ENCODE measurements at places on chromosomes 3 and 15.

- no peak for DNase-seq
These were observed 339.6 kb downstream of the EPHB1 start for GRCh38 chr3:135134684-135135075.

DNA sequence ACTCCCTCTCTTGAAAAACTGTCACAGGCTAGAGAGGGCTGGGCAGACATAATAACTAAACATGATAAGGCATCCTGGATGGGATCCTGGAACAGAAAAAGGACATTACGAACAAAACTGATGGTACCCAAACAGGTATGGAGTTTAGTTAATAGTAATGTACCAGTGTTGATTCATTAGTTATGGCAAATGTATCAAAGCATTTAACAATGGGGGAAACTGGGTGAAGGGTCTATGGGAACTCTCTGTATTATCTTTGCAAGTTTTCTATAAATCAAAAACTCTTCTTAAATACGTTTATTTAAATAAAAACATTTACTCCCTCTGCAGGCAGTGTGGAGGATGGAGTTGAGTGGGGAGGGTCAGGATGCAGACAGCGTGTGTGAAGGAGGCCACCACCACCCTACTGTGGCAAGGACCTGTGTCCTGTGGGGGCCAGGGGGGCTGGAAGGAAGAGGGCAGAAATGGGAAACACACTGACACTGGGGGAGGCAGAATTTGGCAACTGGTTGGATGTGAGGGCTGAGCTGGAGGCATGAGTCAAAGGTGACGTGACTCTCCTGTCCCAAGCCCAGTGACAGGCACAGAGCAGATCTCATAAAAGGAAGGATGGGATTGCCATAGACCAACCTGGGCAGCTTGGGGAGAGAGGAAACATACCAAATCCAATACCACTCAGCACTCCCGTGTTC, 59.6 kb upstream of the ITGA11 start:
- DNase-seq = no peak

DNA sequence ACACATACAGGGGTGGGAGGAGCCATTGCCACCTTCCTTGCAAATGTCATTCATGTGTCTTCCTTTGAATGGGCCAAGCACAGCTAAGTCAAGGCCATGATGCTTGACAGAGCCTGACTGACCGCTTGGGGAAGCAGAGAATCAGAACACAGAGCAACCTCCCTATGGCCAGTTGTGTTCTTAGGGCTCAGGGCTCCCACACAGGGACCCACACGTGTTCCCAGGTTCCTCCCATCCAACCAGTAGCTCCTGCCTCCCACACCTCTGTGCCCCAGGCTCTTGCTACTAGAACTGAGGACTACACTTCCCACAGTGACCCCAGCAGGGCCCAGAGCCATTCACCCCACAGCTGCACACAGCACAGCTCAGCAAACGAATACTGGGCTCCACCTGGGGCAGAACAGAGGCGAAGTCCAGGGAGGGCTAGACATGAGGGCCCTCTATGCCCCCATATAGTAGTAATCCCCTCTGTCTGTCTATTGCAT, 42.9 kb downstream of the KLF15 start:
- DNase-seq = no peak

DNA sequence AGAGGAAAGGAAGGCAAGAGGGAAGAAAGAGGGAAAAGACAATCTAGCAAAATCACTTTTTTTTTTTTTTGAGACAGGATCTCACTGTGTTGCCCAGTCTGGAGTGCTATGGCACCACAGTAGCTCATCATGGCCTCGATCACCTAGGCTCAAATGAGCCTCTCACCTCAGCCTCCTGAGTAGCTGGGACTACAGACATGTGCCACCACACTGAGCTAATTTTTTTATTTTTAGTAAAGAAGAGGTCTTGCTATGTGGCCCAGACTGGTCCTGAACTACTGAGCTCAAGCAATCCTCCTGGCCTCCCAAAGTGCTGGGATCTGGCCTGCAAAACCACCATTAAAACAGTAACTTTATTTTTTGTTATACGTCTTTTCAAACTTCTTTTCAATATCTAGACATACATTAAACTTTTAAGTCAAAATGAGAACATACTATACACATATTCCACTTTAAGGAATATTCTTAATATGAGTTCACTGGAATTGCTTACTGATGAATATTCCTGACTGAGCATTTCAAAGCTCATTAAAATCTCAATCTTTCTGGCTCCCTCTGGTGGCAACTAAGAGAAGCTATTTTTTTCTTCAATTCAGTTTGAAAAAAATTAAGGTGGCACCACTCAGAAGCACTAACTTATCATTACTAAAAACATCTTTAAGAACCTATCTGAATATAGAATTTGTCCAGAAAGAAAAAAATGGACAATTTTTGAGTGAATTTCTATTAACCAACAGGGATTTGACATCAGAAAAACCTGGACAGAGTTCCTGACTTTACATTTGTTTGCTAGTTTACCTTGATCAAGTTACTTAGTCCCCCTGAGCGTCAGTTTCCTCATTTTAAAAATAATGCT, 40.9 kb downstream of the UACA start:
- no peak for DNase-seq

GRCh38 chr3:21901484-21901883, 150.5 kb upstream of the ZNF385D start:
- DNase-seq = no peak

- no peak for DNase-seq
These were observed 168.8 kb upstream of the ST8SIA2 start for GRCh38 chr15:92224843-92225242.

DNA sequence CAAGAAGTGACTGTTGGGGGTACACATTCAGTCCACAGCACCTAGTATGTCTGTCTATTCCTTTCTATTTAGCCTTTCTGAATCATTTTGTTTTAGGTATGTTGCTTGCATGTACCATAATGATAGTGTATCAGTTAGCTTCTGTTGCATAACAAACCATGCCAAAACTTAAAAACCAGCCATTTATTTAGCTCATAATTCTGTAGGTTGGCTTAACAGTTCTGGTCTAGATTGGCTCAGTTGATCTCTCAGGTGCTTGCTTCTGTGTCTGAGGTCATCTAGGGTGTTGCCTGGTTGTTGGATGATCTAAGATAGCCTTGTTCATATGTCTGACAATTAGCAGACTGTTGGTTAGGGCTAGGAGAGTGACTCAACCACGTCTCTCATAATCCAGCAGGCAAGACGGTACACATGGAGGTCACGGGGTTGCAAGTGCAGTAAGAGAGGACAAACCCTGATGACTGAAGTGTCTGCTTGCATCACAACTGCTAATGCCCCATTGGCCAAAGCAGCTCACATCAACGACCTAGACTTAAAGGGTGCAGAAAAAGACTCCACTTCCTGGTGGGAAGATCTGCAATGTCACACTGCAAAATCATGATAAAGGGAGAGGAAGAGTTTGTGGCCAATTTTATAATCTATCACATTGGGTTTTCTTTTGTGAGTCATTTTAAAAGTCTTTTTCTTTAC, 6.8 kb upstream of the PDCD6IP start:
- no peak for DNase-seq

GRCh38 chr3:155079746-155080487, at the start of gene MME:
TSS of gene MME (plus strand) at chr3:155080319. CDS start at chr3:155084168, 3,849 bp downstream.
- DNase-seq = no peak

DNA sequence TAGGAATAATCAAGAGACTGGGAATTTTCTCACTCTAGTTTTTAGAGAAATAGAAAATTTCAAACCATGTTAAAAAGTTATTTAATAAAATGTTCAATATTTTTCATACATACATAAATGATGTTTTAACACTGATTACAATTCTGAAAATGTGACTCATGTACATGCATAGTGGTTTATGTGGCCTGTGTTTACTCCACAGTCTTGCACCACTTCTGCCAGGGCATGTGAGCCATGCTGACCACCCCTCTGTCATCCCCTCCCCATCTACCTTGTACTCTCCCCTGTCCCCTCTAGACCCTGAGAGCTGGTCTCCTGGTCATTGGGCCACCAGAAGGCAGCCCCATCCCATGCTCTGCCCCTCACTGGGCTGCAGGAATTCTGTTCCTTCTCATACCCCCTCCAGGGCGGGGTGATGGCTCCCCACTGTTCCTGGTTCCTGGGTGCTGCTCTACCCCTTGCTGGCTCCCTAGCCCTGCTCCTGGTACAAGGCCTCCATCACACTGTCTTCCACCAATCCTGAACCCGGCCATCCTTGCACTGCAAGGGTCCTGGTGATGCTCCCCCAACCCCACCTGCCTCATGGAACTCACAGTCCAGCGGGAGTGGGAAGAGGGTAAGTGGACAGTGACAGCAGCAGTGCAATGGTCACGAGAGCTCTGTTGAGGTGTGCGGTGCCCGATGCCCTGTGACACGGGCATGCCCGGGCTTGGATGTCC, 24.2 kb upstream of the SLC41A3 start:
- DNase-seq = no peak

DNA sequence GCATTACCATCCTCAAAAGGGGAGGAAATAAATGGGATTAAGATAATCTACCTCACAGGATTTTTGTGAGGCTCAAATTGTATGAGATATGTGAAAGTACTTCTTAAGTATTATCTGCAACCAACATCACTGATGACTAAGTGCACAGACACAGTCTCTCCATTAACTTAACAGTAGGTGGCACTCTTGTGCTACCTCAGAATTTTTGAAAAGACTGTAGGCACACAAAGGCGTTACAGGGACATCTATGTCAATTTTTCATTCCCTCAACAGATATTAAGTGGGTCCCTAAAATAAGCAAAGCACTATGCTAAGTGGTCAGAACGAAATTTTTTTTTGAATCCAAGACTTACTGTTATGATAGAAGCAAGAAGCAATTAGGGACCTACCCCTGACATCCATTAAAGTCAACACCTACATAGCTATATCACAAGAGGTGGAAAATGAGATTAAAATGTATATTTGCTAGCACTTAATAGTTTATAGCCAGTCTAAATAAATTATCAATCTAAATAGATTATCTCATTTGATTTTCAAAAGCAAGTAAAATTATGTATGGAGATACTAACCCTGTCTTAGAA, 52.9 kb downstream of the RYK start:
- peak; percentile 89 for DNase-seq

- DNase-seq = no peak
These were observed 37.6 kb downstream of the PTPN23 start for GRCh38 chr3:47418167-47419082.

- no peak for DNase-seq
These were observed 11.9 kb downstream of the ARL8B start for GRCh38 chr3:5134019-5134391.

DNA sequence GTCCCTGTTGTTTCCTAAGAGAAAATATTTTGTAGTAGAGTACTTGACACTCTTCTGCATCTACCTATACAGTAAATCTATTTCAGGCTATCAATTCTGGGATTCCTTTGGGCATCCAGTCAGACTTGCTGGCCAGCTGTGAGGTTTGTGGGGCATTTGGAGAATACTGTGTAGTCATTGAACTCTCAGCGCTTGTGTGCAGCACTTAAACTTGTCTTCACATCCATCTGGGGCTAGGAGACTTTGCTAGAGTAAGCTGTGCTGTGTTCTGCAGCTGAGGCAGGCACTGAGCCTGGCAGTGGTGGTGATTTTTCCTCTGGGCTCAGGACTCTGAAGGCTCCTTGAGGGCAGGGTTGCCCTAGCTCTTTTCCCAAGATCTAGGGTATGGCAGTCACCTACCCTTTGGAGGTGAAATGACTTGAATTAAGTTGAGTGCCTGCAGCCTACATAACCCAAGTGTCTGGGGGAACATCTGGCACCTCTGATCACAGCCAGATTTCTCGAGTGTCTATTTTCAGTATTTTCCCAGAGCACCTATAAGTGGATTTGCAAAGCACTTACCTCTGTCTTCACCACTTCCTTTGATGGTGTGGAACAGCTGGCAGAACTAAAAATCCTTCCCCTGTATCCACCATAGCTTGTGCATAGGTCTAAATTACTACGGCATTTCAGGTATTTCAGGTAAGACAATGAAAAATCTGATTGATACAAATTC, 19.3 kb downstream of the CLSTN2 start:
- no peak for DNase-seq

- no peak for DNase-seq
These were observed 29.5 kb downstream of the ABHD2 start for GRCh38 chr15:89117790-89118189.

GRCh38 chr3:124461838-124462632, 268.2 kb upstream of the UMPS start:
- DNase-seq = no peak

DNA sequence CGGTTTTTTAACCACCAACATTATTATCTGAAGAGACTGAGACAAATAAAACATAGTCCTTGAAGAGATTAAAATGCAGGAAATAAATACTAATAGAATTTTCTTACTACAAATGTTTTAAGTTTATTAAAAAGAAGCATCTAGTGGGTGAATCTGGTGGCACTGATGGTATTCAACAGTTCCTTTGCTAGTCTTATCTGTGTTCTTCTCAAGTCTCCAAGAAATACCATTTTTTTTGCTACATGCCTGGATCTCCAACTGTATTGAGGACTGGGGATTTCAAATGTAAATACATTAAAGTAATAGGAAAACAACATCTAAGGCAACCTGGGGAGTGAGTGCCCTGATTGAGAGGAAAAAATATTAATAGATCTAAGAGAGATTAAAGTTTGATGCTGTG, 21.9 kb downstream of the THOC7 start:
- no peak for DNase-seq

DNA sequence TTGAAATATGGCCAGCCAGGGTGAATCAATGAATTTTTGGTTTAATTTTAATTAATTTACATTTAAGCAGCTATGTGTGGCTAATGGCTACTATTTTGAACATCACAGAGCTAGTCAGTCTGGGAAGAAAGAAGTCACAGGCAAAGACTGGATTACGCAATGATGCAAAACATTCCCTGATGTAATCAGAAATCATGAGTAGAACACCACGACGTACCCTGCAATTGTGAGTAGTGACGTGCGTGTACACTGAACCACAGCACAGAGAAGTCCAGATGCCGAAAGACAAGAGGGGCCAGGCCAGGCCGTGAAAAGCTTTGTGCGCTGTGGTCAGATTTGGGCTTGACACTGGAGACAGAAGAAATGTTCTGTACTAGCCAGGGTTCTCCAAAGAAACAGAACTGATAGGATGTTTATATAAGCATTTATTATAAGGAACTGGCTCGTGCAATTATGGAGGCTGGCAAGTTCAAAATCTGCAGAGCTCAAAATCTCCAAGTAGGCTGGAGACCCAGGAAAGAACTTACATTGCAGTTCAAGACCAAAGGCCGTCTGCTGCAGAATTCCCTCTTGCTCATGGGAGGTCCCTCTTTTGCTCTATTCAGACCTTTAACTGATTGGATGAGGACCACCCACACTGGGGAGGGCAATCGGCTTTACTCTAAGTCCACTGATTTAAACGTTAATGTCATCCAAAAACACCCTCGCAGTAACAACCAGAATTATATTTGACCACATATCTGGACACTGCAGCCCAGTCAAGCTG, 44.6 kb downstream of the SH3BP5 start:
- no peak for DNase-seq

DNA sequence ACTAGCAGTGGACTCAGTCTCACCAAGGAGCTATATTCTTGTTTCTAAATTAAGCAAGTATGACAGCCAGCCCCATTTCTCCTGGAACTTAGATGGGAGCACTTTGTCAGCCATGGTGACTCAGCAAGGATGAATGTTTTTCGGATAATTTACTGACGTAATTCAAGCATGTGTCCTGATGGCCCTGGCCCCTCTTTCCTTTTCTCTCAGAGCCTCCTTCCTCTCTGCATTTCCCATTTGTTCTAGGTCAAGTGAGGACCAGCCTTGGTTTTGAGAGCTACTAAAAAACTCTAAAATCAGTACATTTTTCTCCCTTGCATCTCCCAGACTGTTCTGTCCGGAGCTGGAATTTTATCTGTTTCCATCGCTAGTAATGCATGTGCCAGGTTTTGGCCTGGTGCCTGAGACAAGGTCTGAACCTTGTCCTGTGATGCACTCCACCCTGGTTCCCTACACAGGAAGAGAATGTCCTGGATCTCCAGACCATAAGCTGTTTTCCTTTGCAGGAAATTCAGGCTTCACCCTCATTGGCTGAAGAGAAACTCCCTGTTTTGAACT, 256.6 kb upstream of the ROPN1 start:
- no peak for DNase-seq

Measured in COLO829 (cell line).